ENCODE measurements at places on chromosomes 3 and 15.

DNA sequence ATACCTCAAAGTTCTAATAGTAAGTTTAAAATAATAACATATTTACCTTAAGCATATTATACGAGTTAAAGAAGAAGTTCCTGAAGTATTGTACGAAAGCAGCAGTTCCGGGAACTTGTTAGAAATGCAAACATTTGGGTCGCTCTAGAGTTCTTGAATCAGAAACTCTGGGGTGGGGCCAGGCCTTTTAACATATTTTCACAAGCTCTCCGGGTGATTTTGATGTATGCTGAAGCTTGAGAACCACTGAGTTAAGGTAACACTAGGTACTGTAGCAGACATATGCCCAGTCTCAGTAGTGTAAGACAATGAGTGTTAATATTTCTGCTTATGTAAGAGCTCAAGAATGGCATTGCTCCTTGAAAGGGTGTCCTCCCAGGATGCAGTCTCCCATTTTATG lies 461.1 kb downstream of the C3orf38 start:
- no peak for DNase-seq

DNA sequence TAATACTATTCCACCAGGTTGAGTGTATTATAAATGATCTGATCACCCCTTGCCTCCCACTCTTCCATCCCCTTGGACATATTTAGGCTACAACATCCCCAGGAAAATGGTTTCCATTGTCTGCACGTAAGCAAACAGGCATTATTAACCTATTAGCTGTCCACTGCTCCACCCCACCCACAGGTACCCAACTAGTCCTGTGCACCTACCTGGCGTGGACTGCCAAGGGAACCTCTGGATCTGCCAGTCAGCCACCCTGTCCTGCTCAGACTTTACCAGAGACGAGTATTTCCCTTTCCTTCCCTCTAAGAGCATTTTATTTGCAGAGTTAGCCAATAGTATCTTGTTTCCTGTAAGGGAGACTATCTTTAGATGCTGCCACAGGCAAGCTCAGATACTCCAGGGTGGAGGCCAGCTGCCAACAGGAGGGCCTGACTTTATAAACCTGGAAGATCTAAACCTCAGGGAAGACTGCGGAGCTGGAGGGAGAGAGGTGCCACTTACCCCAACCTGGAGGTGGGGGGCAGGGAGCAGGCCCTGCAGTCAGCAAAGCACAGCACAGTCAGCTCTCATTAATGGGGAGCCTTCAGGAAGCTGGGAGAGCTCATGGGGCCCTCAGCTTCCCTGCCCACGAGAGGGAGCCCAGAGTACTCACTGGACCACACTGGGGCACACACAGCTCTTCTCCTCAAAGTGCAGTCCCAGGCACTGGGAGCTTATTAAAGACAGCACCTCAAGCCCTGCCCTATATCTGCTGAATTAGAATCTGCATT lies at the start of gene CX3CR1:
TSS of gene CX3CR1 (minus strand) at position 292 of the 773 bp plus-strand sequence. CDS start 13,527 bp downstream, outside the sequence.
- no peak for DNase-seq

GRCh38 chr3:39276746-39277145 lies 3.1 kb downstream of the CX3CR1 start:
- DNase-seq = no peak

DNA sequence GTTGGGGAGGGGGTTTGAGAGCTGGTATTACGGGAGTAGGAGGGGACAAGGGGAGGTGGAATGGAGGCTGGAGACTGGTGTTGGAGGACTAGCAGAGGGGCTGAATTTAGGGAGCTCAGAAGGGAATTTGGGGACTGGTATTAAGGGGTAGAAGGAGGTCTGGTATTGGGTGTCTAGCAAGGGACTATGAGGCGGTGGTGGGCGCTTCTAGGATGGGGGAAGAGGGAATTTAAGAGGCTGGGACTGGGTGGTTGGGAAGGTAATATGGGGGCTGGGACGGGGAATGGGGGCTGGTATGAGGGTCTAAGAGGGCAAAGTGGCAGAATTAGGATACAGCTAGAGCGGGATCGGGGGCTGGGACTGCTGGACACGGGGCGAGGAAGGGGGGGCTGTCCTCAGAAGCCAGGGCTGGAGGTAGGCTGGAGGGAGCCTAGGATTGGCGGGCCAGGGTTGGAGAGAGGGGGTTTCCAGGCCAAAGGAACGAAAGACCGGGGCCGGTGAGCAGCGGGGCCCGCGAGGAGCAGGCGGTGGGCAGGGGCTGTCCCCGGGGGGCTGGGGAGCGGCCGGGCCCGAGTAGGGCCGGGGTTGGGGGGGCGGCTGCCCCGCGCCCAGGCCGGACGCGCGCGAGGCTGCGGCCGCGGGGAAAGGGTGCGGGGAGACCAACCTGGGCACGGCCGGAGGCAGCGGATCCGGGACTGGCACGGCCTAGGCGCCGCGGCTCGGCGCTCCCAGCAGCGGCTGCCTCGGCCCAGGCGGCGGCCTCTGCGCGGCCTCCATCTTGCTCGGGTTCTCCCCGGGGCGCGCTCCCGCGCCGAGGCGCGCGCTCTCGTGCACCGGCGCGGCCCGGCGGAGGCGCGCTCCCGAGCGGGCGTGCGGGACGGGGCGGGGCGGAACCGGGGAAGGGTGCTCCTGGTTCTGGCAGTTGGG lies at the start of gene LHFPL4:
TSS of gene LHFPL4 (minus strand) at position 802 of the 927 bp plus-strand sequence. CDS start 1,143 bp downstream, outside the sequence.
- no peak for DNase-seq

GRCh38 chr3:197541756-197542539 lies 13.8 kb downstream of the BDH1 start:
- no peak for DNase-seq

DNA sequence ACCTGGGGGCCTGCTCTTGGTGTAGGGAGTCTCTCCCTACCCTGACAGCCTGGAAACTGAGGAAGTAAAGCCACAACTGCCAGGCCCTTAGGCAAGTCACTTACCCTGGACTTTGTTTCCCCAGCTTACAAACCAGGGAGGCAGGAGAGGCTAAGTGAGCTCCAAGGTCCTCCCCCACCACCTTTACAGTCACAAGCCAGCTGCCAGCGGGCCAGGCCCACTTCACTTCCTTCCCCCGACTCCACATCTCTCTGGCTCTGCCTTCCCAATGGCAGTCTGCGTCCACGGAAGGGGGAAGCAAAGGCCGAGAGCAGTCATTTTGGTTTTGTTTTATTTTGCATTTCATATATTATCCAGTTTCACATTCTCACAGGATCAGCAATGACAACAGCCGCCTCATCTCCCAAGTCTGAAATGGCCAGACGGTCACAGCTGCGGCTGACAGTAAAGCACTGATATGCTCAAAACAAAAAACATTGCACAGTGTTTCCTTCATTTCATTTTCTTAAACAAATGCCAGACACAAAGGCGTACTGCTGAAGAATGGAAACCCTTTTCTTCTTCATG lies 35.7 kb downstream of the RBPMS2 start:
- DNase-seq = no peak

GRCh38 chr3:125010393-125010792 lies 45.4 kb downstream of the HEG1 start:
- no peak for DNase-seq

- peak; percentile 3 for DNase-seq
These were observed 21.4 kb upstream of the LIPC start for GRCh38 chr15:58410353-58410752.

DNA sequence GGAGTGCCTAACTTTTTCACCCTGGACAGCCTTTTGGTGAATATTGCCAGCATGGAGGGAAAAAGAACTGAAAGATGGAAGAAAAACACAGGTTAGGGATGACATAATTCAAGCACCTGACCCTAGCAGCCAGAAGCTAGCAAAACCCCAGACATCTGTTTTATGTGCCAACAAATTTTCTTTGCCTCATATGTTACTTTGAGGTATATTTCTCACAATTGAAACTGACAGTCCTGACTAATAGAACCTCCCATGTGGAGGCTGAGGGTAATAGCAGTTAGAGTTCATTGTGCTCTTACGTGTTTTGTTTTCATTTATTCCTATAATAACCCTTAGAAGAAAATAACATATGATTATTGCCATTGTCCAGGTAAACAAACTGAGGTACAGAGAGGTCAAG lies 71.5 kb upstream of the SLC25A26 start:
- DNase-seq = no peak

GRCh38 chr15:79922512-79923078 lies 25.8 kb upstream of the MTHFS start:
- DNase-seq = no peak

- no peak for DNase-seq
These were observed 116.9 kb upstream of the RAD18 start for GRCh38 chr3:9080163-9080562.

DNA sequence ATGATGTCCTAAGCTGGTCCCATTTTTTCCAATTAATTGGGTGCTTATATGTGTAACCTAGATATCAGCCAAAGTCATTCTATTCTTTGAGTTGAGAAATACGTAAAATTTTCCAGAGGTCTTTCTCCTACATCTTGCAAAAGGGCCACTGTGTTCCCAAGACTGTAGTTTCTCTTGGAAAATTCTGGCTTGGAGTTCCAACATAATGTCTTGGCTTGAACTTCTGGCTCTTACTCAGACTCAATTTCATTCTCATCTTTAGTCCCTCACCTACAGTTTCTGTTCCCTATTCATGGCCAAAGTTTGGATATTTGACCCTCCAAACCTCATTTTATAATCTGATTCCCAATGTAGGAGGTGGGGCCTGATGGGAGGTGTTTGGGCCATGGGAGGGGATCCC lies 201.4 kb upstream of the ARHGEF26 start:
- no peak for DNase-seq

GRCh38 chr3:188497021-188497420 lies 343.1 kb downstream of the LPP start:
- no peak for DNase-seq

GRCh38 chr3:161289174-161289573 lies 68.1 kb downstream of the NMD3 start:
- no peak for DNase-seq

- DNase-seq = no peak
These were observed 14.5 kb upstream of the PLD1 start for GRCh38 chr3:171824824-171825221.

DNA sequence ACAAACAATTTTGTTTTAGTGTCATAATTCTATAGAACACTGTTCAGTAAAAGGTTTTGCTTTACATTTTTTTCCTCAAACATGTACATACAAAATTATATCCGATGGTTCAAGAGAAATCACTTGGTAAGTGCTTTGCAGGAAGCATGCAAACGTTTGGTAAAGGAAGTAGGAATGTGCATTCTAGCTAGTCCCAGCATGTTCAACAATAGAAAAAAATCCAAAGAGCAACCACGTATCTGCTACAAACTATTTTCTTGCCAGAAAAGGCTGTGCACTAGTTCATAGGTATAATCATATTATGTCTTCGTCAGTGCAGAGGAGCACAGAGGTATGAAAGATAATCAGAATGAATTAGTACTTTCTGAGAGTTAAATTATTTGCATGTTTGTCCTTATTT lies 58.0 kb downstream of the GPR160 start:
- DNase-seq = no peak

- no peak for DNase-seq
These were observed 39.4 kb upstream of the LIMD1 start for GRCh38 chr3:45555086-45555591.

- no peak for DNase-seq
These were observed 3.3 kb upstream of the CP start for GRCh38 chr3:149224736-149225594.

DNA sequence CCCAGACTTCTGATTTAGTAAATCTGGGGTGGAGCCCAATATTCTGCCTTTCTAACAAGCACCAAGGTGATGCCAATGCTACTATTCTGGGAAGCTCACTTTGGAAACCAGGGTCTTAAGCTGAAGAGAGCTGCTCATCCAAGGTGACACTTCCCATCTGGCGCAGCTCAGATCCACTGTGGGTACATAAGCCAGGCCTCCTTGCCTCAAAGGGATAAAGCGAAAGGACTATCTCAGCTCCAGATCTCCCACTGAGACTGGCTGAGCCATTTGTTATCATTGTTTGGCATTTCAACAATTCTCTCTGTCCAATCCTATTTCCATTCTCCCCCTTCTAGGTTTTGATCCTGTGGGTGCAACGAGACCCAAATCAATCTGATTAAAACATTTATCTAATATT lies 323.8 kb downstream of the GBE1 start:
- no peak for DNase-seq

- DNase-seq = no peak
These were observed 69.7 kb downstream of the KLHL25 start for GRCh38 chr15:85725019-85725418.

GRCh38 chr3:156443079-156443478 lies 111.8 kb downstream of the SSR3 start:
- no peak for DNase-seq

- no peak for DNase-seq
These were observed 116.0 kb downstream of the LIPC start for GRCh38 chr15:58547628-58548307.

DNA sequence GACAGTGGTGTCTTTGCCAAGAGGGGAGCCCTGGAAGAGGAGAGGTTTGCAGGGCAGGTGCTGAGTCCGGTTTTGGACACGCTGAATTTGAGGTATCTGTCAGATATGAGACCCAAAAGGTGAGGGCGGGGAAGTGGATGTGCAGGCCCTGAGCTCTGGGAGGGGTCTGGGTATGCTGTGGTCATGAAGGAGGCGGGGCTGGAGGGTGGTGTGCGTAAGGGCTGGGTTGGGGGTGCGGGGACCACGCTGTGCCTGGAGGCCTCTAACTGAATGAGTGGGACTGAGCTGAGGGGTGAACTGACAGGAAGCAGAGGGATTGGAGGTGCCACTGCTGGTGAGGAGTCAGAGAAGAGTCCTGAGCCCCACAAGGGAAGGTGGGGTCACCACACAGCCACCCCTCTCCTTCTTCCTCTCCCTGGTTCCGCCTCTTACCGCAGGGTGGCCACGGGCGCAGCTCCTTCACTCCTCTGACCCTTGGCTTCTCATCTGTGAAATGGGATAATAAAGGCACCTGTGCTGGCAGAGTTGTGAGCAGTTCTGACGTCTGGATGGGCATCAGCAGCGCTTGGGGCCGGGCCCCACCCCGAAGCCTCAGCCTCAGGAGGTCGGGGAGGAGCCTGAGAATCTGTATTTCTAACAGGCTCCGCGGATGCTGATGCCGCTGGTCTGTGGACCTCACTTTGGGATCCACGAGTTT lies 28.8 kb downstream of the PSTPIP1 start:
- no peak for DNase-seq

GRCh38 chr15:66071921-66072295 lies 181.6 kb downstream of the MEGF11 start:
- no peak for DNase-seq

- DNase-seq = no peak
These were observed 23.1 kb downstream of the ANXA2 start for GRCh38 chr15:60374628-60375081.

GRCh38 chr15:81660976-81661375 lies 287.0 kb upstream of the TMC3 start:
- DNase-seq = no peak

GRCh38 chr3:9121366-9122001 lies 128.0 kb downstream of the SRGAP3 start:
- DNase-seq = no peak
